ENCODE measurements at places on chromosomes 5 and 9. TPM values are rescaled to one million over a fixed set of nuclear protein-coding genes. Genes with fewer than 3 reads are reported as not detected.

GRCh38 chr9:6845128-6845826 is 87.5 kb downstream of the KDM4C start:
- no peak for DNase-seq

DNA sequence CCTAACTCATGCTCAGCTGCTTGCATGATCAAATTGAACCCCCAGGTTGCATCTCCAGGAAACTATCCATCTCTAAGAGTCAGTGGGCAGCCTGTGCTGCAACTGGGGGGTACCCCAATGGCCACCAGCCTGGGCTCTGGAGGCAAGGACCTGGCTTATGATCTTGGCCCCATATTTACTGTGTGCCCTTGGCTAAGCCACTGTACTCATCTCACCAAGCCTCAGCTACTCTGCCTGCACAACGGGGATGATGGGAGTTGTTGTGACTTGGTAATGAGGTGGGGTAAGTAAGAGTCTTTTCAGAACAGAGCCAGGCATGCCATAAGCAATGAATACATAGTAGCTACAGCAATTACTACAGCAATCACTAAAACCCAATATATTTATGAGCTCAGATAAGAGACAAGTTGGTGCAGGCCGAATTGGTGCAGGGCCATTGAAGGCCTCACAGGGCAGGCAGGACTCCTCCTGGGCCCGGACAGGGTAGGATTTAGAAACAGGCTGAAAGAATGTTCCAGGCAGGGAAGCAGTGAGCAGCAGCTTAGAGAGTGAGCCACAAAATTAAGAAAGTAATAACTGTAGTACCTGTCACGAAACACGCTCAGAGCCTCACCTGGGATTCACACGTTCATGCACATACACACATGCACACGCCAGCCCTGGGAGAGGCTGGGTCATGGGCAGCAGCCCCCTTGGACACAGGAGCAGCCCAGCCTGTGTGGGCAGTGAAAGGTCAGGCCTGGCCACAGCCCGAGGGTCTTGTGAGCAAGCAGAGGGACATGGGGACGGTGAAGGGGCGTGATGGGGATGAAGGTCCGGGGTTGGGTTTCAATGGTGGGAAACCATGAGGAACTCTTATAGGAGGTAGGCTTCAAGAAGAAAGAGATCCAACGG is 74.1 kb downstream of the PAX5 start:
- no peak for DNase-seq

DNA sequence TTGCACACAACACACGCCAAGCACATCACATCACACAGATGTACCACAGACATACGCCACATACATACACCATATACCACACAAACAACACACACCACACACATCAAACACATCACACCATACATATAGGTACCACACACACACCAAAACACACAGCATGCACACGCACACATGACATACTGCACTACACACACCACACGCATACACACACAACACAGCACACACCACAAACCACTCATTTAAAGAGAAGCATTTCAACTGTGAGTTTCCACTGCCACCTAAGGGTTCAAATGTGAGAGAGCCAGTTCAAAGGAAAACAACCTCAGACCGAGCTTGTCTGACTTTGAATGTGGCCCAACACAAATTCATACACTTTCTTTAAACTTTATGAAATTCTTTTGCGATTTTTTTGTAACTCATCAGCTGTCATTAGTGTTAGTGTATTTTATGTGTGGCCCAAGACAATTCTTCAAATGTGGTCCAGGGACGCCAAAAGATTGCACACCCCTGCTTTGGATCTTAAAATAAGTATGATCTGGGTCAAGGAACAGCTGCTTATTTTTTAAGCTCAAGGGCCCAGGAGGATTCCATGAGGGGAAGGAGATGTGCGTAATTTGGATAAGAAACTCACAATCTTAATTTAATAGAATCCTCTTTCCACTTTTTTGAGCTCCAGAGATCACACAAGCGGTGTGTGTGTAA is 494.6 kb downstream of the GADD45G start:
- DNase-seq: no peak

- DNase-seq: no peak
These were observed at the start of gene TNFSF15 for GRCh38 chr9:114805670-114806525. Gene TNFSF15 (minus strand): TSS chr9:114806039. CDS start chr9:114806012, 27 bp downstream.

DNA sequence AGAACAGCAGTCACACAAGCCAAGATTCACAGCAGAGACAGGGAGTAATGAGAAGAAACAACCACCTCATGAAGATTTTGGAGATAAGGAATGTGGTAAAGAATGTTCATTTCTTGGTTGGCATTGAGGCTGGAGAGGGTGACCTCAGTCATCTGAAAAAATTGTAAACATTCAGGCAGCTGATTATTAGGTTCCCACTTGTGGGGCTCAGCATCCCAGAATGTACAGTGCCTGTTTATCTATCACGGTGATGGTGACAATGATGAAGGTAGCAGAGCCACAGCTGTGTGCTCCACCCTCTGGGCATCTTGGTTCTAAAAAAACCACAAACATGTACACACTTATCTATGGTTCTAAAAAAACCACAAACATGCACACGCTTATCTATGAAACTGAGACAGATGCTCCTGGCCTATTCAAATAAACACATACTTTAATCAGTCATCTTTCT is 143.9 kb upstream of the MOCS2 start:
- no peak for DNase-seq

DNA sequence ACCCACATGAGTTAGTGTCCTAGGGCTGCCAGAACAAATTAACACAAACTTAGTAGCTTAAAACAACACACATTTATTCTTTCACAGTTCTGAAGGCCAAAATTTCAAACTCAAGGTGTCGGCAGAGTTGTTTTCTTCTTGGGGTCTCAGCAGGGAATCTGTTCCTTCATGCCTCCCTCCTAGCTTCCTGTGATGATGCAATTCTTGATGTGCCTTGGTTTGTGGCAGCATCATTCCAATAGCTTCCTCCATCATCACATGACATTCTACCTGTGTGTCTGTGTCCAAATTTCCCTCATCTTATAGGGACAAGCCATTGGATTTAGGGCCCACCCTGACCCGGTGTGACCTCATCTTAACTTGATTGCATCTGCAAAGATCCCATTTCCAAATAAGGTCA is 12.2 kb upstream of the SLC25A48 start:
- no peak for DNase-seq

DNA sequence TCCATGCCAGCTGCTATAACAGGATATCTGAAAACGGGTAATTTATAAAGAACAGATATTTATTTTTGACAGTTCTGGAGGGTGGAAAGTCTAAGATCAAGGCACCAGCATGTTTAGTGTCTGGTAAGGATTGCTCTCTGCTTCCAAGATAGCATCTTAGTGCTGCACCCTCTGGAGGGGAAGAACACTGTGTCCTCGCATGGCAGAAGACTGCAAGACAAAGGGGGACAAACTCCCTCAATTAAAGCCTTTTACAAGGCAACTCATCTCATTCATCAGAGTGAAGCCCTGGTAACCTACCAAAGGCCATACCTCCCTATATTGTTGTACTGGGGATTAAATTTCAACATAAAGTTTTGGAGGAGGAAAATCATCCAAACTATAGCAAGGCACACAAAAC is 298.9 kb upstream of the EDIL3 start:
- DNase-seq: no peak

GRCh38 chr9:27387722-27388121 is 90.8 kb upstream of the EQTN start:
- DNase-seq: no peak

DNA sequence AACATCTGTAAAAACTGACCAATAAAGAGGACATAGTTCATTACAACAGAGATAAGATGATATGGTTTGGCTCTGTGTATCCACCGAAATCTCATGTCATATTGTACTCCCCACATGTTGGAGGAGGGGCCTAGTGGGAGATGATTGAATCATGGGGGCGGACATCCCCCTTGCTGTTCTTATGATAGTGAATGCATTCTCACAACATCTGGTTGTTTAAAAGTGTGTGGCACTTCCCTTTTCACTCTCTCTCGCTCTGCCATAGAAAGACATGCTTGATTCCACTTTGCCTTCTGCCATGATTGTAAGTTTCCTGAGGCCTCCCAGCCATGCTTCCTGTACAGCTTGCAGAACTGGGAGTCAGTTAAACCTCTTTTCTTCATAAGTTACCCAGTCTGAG is 292.8 kb downstream of the SLF1 start:
- no peak for DNase-seq

GRCh38 chr9:109653470-109653869 is 126.5 kb upstream of the PALM2AKAP2 start:
- no peak for DNase-seq

- DNase-seq: no peak
These were observed 298.4 kb downstream of the DEPDC1B start for GRCh38 chr5:60401526-60401925.

DNA sequence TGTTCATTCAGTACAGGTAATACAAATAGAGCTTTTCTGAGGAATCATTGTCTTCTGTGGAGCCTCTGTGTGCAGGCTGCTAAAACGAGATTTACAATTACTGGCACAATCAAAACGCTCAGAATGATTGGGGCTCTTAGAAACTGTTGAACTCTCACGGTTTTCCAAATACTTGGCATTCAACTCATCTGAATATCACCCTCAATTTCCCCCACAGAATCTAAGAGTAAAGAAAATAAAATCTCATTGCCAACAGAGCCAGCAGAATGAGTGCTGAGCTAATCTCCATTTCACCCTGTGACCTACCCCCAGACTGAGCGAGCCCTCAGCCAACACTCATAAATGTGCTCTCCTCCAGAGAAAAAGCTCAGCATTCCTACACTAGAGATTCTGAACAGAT is 35.3 kb upstream of the TMED7 start:
- no peak for DNase-seq

- peak; percentile 87 for DNase-seq
These were observed 2.4 kb upstream of the NR4A3 start for GRCh38 chr9:99819123-99819855.

GRCh38 chr9:36937346-36937745 is 96.7 kb downstream of the PAX5 start:
- no peak for DNase-seq

GRCh38 chr5:140862441-140863295 is 6.1 kb upstream of the PCDHA11 start:
- DNase-seq: no peak

GRCh38 chr5:131180407-131180806 is 9.7 kb downstream of the LYRM7 start:
- no peak for DNase-seq

DNA sequence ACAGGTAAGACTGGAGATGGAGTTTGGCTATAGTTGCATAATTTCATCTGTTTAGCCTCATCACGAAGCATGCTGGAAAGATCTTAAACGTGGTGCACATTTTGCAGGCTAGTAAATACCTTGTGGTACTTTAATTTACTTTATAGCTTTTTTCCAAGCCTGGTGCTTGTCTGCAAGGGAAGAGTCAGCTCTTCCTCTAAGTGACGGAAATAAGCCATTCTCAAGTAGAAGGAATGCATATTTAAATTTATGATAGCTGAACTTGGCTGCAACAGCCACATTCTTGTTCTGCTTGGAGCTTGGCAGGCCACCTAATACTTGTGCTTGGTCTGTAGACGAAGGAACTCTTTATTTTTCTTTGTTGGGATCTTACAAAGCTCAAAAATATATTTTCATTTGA is 188.0 kb upstream of the PIK3R1 start:
- peak; percentile 53 for DNase-seq

DNA sequence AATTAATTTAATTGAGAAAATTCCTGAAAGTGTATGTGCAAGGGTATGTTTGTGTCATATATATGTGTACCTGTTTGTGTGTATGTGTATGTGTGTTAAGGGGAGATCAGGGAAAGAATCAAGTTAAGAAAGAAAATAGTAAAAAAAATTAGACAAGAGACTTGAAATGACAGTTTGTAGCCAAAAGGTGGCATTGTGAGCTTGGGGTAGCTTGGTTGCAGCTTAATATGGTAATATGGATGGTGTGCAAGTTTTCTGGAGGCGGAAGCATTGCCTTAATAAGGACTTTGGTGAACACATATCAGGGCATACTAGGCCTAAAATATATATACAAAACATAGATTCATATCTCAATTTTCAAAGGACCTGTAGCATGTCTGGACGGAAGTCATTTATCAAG is 129.9 kb downstream of the INSYN2B start:
- no peak for DNase-seq

DNA sequence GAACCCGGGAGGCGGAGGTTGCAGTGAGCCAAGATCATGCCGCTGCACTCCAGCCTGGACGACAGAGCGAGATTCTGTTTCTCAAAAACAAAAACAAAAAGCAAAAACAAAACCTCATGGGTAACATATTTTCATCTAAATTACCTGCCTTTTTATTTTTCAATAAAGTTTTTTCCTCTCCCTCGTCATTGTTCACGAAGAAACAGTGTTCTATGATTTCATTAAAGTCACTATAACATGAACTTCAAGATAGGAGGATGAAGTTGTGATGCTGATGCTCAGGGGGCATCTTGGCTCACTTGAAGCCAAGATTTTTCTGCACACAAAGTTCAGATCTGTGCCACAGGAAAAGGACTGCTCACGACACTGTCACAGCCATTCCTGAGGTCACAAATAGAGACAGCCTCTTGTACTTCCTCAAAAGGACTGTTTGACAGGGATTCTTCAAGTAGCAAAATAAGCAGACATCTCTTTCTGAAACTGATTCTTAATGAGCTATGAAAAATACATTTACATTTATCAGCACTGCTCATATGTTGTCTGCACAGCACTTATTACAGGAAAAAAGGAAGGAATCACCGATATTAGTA is 16.1 kb downstream of the NIPSNAP3B start:
- no peak for DNase-seq

DNA sequence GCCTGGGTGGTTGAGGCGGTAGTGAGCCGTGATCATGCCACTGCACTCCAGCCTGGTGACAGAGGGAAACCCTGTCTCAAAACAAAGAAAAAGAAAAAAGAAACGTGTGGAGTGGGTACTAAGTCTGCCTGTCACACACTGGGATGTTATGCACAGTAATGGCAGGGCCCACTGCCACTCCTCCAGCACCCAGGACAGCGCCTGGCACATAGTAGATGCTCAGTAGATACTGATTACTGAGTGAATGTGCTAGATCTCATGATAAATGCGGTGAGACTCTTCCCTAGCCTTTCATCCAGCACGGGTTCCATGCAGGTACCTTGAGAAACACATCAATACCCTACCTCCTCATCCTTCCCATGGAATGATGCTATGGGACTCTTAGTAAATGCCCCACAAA is 87.4 kb upstream of the HSPA9 start:
- DNase-seq: no peak

- DNase-seq: no peak
These were observed 45.3 kb upstream of the ACTBL2 start for GRCh38 chr5:57527870-57528269.

Gene NOL8
- 16.5 TPM for total RNA-seq

Gene ENTPD8
- not detected for total RNA-seq

Gene LHX6
- 3.1 TPM for total RNA-seq

Gene NDUFS4
- 63.2 TPM for total RNA-seq

Gene GPR151
- total RNA-seq: not detected

Gene TUSC1
- 18.7 TPM for total RNA-seq

Gene IFNA2
- total RNA-seq: not detected

Gene ECSCR
- total RNA-seq: 68.9 TPM

Gene KCNV2
- not detected for total RNA-seq

Gene ZBTB6
- total RNA-seq: 39.1 TPM
